Activated CD4-positive, alpha-beta T cell treated with anti-CD3 and anti-CD28 coated beads for 24 hours (primary cell): ENCODE measurements at places on chromosomes 3 and 15.

- DNase-seq, result no peak
Measured at GRCh38 chr3:64548200-64548889, 139.5 kb downstream of the ADAMTS9 start.

DNA sequence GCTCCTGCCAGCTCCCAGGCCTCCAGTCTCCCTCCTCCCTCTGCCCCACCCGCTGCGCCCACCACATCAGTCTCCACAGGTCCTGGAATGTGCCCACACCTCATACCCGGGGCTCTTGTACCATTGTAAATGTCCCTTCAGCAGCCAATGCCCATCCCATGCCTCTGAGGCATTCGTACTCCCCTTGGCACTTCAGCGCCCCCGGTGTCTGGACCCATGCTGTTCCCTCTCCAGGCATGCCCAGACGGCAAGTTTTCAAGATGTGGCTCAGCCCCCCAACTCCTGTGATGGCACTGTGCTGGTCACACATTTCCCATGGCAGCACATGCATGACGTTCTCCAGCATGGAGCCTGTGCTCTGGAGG lies 13.3 kb downstream of the PLXND1 start:
- DNase-seq, result no peak

GRCh38 chr3:113105093-113105449 lies 106.3 kb upstream of the BOC start:
- no peak for DNase-seq

DNA sequence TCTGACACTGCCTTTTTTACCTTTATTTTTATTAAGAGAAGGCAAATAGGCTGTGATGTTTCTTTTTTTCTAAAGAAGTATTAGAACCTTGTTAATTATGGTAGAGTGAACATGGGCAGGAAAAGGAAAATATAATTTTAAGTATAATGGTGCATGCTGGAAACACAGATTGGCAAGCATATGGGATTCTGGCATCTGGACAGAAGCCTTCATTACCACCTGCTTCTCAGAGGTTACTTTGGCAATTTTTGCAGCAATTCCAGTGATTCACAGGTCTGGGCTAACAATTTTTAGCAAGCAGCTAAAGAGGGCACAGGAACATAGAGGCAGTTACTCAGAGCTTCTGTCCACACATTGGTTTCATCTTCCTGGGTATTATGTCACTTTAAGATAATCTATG lies 258.3 kb downstream of the DIPK2A start:
- no peak for DNase-seq

GRCh38 chr15:98433856-98434255 lies 214.5 kb upstream of the IGF1R start:
- no peak for DNase-seq

GRCh38 chr3:46662771-46663551 lies 30.5 kb downstream of the ALS2CL start:
- no peak for DNase-seq

DNA sequence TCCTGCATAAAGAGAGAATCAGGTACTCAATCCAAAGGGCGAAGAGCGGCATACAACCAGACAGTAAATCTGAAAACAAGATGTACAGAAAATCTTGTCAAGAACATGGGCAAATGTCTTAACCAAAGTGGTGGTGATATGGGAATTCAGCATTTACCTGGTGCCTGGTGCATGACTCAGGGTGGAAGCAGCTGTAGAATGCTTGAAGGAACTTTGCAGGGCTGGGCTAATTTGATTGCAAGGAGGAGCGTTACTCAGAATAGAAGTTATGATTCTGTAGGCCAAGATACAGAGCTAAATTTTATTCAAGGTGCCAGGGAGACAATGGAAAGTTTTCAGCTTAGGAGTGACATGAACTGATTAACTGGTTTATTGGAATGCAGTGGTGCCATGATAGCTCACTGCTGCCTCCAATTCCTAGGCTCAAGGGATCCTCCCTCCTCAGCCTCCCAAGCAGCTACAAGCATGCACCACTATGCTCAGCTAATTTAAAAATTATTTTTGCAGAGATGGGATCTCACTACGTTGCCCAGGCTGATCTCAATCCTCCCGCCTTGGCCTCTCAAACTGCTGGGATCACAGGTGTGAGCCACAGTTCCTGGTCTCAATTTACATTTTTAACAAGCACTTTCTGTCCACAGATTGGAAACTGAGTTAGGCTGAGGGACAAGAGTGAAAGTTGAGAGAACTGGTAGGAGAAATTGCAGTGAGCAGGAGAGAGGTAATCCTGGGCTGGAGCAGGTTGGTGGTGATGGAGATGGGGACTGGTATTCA lies 91.5 kb upstream of the TBC1D5 start:
- no peak for DNase-seq

DNA sequence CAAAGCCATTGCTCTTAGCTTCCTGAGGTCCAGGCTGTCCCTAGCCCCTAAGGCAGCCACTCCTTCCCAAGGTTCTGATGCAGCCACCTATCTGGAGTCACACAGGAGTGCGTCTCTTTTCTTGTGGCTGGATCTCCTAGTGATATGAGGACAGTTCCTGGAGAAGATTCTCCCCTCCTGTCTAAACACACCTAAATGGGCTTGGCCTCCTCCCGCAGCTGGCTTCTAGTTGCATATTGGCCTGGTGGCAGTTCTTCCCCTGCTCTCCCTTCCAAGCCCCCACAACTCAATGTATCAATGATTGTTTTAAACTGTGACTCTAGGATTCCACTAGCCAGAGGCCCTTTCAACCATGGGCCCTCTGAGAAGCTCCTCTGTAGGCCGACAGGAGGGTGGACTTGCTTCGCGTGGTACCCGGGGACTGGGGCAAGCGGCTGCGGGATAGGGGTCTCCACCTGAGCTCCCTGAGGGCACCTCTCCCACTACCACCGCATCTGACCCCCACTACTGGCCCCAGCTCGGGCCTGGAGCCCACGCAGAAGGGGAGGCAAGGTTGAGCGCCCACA lies 1.4 kb downstream of the ITGA11 start:
- DNase-seq, result no peak

GRCh38 chr3:66991459-66991858 lies 6.6 kb upstream of the KBTBD8 start:
- DNase-seq, result no peak

DNA sequence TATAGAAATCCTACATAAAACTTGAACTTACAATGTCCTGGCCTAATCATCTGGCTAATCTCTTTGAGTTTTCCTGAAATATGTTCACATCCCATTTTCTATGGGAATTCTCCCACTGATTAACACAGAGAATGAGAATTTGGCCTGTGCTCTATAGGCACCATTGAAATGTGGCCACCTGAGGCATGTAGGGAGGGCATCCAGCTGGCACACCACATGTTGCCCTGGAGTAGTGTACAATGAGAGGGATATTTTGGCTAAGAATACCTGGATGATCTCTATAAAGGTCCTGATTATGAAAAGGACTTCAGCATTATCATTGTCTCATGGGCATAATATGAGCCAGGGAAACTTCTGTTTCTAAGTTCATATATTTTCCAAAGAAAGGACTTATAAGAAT lies 324.0 kb downstream of the ZBTB20 start:
- no peak for DNase-seq

DNA sequence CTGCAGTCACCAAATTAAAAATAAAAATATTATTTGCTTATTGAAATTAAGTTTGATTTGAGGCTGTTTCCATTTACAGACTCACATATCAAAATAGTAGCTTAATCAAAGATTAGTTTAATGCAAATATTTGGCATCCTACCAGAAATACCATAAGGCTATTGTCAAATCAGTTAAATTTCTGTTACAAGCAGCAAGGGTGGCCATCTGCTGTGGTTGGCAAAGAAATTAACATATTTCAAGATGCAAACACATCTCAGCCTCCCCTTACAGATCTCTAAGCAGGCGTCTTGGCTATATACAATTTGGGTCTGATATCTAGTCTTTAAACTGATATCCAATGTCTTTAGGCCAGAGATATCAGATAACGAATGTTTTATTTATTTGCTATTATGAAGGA lies 83.2 kb upstream of the NEDD4 start:
- no peak for DNase-seq

DNA sequence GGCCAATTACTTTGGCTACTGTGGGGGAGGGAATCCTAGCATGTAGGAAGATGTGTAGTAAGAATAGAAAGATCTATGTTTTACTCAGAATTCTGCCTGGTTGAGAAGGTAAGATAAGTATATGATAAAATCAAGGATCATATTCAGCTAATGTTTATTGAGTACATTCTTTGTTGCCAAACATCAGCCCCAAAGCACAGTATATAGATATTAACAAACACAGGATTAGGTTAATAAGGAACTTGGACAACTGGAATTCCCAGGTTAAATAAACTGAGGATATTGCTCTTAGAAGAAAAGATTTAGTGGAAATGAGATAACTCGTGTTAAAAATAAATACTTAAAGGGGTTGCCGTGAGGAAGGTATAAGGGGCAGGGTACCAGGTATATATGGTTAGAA lies 129.6 kb downstream of the FILIP1L start:
- no peak for DNase-seq

DNA sequence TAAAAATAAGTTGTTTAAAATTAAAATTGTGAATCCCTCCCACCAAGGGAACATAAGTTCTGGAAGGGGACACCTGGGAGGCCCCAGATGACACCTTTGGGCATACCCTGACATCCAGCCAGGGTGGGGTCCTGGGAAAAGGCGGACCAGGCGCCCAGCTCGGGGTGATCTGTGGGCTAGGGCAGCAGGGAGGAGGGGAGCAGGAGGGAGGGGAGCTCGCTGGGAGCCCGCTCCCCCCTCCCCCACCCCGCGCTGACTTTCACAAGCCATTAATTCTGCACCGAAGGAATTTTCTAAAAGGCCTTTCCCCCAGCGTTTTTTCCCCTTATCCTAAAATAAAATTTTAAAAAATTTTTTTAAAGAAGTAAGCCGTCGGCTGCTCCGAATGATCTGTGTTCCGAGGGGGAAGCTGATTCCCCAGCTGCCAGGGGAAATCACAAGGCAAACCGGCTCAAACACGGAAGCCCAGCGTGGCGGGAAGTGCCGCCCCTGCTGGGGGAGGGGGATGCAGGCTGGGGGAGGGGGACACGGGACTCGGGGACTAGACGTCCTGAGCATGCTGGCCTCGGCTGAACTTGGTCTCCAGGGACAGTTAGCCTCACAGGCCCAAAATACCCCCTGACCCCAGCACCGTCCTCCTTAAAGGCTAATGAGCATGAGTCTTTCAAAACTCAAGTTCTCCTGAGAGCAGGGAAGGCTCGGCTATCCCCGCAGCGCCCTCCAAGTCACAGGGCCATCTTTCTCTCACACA lies 13.9 kb downstream of the PLXND1 start:
- no peak for DNase-seq

DNA sequence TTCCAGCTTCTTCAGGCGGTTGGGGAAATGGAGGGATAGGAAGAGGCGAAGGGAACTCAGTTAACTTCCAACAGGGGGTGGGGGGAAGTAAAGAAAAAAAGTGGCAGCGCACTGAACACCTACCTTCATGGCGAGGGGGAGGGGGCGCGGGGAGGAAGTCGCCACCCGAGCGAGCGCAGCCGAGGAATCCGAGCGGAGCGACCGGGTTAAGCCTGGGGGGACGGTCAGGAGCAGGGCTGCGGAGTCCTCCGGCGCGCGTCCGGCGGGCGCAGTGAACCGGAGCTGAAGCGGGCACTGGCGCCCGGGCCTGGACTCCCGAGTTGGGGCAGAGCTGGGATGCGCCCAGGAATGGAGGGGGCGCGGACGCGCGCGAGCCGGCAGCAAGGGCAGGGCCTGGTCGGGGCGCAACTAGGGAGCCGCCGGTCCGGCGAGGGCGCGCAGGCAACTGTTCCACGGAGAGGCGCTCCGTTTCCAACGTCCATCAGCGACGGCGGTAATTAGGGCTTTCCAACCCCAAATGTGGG lies at the start of gene WNT5A:
TSS of gene WNT5A (minus strand) at position 450 of the 524 bp plus-strand sequence. CDS start at position 129, 321 bp downstream.
- DNase-seq, result no peak

GRCh38 chr3:126447456-126448106 lies 28.1 kb downstream of the ZXDC start:
- no peak for DNase-seq

DNA sequence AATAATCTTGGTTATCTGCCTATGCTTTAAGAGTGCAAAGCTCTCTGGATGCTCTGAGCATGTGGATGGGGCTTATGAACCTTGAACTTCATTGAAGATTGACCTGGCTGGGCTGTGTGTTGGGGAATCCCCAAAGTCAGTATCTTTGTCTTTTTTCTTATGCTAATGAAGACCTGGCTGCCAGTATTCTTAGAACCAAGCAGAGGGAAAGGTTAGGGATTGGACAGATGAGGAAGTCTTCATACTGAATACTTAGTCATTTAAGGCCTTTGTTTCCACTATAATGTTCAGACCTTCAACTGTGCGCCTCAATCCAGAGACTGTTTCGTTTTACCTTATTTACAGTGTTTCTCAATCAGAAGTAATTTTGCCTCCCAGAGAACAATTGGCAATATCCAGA lies 42.5 kb upstream of the CMTM7 start:
- no peak for DNase-seq

GRCh38 chr3:10712121-10712520 lies 103.9 kb upstream of the SLC6A11 start:
- no peak for DNase-seq

DNA sequence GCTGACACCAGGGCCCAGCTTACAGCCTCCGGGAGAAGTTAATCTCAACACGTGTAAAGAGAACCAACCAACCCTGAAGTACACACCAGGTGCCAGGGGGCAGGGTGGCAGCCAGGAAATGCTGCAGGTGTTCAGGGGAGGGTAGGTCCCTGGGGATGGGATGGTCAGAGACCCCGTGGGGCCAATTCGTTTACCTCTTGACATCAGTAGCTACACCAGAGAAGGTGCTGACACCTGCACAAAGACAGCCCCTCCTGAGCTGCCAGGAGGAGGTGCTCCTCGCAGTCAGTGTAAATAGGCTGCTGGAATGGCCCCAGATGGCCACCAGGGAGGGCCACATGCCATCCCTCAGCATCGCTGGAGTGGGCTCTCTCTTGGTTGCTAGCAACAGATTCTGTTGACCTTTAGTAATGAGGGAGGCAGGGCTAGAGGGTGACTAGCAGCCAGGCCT lies 52.8 kb downstream of the CORO2B start:
- no peak for DNase-seq
